Kidney (tissue), 22 donors: ENCODE measurements at places on chromosomes 4 and X. TPM values are rescaled to one million over a fixed set of nuclear protein-coding genes. Genes with fewer than 3 reads are reported as not detected.

PLS3 gene
- total RNA-seq, result 110 TPM

FABP2 gene
- not detected for total RNA-seq

FAM156B gene
- total RNA-seq, result 15.2 TPM

LINC00632 gene
- 45.9 TPM for total RNA-seq

DNA sequence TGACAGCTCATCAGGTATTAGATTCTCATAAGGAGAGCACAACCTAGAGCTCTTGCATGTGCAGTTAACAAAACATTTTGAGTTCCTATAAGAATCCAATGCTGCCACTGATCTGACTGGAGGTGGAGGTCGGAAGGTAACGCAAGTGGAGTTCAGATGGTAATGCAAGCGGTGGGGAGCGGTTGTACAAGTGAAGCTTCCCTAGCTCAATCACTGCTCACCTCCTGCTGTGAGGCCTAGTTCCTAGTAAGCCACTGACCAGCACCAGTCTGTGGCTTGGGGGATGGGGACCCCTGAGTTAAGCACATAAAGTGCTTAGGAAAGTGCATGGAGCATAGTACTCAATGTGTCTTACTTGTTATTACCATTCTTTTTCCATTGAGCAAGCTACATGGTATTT is 983.2 kb upstream of the IGFBP7 start:
- H3K27me3 ChIP-seq, result no peaks in the 10 kb centered on the region
- no peaks in the 10 kb centered on the region for H3K4me1 ChIP-seq
- DNase-seq, result no peak
- no peaks in the 10 kb centered on the region for H3K36me3 ChIP-seq
- H3K27ac ChIP-seq, result no peak overlapping the region

DNA sequence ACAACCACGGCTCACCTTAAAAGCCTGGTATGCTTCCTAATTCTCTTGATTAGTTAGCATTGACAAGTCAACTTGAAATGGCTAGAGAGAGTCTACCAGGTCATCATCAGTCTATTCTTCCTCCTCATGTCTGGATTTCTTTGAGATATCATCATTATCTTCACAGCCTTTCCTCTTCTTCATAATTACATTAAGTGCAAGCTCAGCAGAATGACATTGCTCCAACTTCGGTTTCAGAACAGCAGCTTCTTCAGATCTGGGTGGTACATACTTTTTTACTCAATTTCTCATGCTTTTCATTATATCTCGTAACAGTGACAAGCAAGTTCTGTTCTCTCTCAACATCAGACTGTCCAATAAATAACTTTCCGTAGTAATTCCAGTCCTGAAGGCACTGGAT is 337.5 kb upstream of the TENM3 start:
- H3K4me3 ChIP-seq, result no peak overlapping the region
- no peak overlapping the region for H3K27ac ChIP-seq
- no peaks in the 10 kb centered on the region for H3K4me1 ChIP-seq
- H3K27me3 ChIP-seq, result no peaks in the 10 kb centered on the region
- H3K36me3 ChIP-seq, result no peaks in the 10 kb centered on the region
- DNase-seq, result no peak

- no peaks in the 10 kb centered on the region for H3K27me3 ChIP-seq
- no peak overlapping the region for H3K27ac ChIP-seq
- H3K36me3 ChIP-seq, result peaks cover 1% of the 10 kb centered on the region
- no peak overlapping the region for H3K4me3 ChIP-seq
- no peaks in the 10 kb centered on the region for H3K4me1 ChIP-seq
Measured at GRCh38 chr4:168731706-168732414, 235.0 kb downstream of the PALLD start.

DNA sequence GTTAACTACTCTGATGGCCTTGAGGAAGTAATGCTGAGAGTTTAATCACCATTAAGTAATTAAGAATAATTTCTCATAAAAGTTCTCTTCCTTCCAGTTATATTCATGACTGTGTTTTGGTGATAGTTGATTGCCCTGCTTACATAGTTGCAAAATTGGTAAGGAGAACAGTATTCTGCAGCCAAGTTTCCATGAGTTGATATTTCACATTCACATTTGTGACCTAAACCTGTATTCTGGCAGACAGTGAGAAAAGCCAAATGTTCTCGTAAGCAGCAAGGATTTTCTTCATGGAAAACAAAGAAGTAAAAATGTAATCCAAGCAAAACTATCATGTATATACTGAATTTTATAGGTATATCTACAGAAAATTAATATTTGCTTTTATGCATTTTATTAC is 187.8 kb upstream of the NUDT6 start:
- no peak overlapping the region for H3K4me3 ChIP-seq
- H3K36me3 ChIP-seq, result no peaks in the 10 kb centered on the region
- DNase-seq, result no peak
- no peak overlapping the region for H3K27ac ChIP-seq

DNA sequence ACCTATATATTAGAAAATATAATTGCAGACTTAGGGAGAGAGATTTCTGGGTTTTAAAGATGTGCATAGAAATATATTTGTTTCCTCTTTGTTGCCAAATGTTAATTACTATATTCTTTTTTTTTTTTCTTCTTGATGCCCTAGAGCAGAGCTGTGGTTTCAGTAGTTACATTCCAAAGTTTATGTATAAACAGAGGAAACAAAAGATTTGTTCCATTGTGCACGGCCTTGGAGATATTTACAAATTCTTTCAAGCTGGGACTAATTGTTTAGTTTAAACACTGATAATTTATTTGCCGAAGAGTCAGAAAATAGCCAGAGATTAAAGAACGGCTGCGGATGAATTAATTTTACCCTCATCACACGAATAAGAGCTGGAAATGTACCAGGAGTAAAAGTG is 85.1 kb downstream of the USP46 start:
- no peaks in the 10 kb centered on the region for H3K27me3 ChIP-seq
- H3K36me3 ChIP-seq, result no peaks in the 10 kb centered on the region
- no peak for DNase-seq
- no peaks in the 10 kb centered on the region for H3K4me1 ChIP-seq
- no peak overlapping the region for H3K4me3 ChIP-seq
- H3K27ac ChIP-seq, result no peak overlapping the region

DNA sequence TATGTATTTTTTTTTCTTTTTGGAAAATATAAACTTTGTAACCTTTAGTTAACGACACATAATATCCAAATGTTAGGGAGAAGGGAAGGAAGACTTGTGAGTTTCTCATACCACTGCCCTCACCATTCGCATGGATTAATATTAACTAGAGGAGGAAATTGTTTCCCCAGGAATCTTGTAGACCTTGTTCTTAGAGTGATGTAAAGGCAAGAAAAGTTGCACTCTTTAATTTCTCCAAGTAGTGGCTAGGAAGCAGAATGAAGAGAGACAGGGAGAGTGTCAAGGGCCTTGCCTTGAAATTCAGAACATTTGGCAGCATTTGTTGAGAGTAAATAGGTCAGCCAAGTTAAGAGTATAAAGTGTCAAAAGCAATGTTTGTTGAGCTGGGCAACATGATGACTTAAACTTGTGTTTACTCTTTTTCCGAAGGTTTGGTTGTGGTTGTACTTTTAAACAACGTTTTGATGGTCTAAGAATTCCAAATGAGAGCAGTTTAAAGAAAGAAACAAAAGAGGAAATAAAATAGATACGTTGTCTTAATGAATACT is 105.7 kb downstream of the TENM3 start:
- H3K4me1 ChIP-seq, result no peaks in the 10 kb centered on the region
- H3K4me3 ChIP-seq, result no peak overlapping the region
- H3K36me3 ChIP-seq, result no peaks in the 10 kb centered on the region
- no peaks in the 10 kb centered on the region for H3K27me3 ChIP-seq

DNA sequence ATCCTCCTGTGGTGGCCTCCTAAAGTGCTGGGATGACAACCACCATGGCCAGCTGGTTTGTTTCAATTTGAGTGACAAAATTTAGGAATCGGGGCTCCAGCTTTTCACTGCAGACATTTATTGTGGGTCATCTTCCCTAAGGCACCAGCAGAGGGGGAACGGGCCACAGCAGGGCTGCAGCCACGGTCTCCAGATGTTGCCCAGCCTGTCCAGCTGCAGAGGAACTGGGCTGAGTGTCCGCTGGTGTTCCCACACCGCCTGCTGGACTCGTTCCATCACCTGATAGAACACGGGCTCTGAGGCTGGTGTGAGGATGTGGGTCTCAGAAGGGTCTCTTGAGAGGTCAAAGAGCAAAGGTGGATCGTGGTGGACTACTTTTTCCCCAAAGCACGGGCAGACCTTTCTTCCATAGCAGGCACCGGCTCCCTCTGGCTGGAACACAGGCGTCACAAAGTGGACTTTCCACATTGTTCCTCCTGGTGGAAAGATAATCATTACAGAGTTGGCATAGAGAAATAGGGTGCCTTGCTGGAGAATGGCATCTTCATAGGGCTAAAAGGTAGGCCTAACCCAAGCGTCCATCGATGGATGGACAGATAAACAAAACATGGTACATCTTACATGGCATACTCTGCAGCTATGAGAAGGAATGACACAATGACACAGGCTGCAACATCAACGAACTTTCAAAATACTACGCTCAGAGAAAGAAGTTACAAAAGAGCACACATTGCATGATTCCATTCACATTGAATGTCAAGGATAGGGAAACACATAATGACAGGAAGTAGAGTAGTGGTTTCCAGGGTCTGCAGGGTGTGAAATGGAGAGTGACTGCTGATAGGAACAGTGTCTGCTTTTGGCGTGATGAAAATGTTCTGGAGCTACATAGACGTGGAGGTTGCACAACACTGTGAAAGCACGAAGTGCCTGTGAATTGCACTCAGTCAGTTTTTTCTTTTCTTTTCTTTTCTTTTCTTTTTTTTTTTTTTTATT is 5.9 kb upstream of the ARSD start:
- DNase-seq, result no peak
- H3K36me3 ChIP-seq, result no peaks in the 10 kb centered on the region
- H3K4me1 ChIP-seq, result no peaks in the 10 kb centered on the region
- H3K4me3 ChIP-seq, result no peak overlapping the region
- H3K27me3 ChIP-seq, result no peaks in the 10 kb centered on the region
- H3K27ac ChIP-seq, result no peak overlapping the region

GRCh38 chr4:36835246-36835645 is 409.3 kb upstream of the NWD2 start:
- no peak overlapping the region for H3K4me3 ChIP-seq
- H3K4me1 ChIP-seq, result no peaks in the 10 kb centered on the region
- no peak for DNase-seq
- H3K36me3 ChIP-seq, result no peaks in the 10 kb centered on the region
- H3K27me3 ChIP-seq, result no peaks in the 10 kb centered on the region

DNA sequence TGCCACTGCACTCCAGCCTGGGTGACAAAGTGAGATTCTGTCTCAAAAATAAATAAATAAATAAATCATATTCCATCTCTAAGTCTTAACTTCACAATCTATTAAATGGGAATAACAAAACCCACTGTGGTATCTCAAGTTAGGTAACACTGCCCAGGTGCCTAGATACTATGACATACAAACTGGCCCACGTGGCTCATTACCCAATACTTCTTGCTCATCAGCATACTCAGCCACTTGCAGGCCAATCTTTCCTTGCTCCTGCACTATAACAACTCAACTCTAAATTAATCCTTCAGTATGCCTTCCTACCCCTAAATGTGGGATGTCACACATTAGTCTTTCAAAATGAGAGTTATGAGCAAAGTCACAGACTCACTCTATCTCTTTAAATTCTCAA is 230.1 kb downstream of the OPHN1 start:
- no peak overlapping the region for H3K27ac ChIP-seq
- no peaks in the 10 kb centered on the region for H3K36me3 ChIP-seq
- DNase-seq, result no peak
- no peaks in the 10 kb centered on the region for H3K27me3 ChIP-seq
- no peak overlapping the region for H3K4me3 ChIP-seq

- no peak overlapping the region for H3K4me3 ChIP-seq
- no peak overlapping the region for H3K27ac ChIP-seq
- H3K27me3 ChIP-seq, result no peaks in the 10 kb centered on the region
- no peak for DNase-seq
- no peaks in the 10 kb centered on the region for H3K36me3 ChIP-seq
Measured at GRCh38 chr4:139826426-139826825, 160.8 kb downstream of the MGST2 start.

DNA sequence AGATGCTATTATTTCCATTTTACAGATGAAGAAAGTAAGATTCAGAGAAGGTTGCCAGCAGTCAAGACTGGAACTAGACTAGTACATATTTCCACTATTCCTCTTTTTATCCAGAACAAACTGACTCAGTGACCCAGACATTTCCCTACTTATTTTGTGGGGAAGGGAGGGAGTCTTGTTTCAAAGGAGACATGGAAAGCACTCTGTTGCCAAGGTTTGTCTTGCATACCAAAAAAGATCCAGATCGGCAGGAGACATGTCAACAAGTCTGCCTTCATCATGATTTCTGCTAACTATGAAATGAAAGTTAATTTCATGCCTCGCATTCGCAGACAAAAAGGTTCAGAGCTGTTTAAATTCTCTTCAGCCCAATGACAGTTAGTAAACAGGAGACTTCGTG is 328.3 kb downstream of the DHX15 start:
- H3K4me3 ChIP-seq, result no peak overlapping the region
- no peaks in the 10 kb centered on the region for H3K4me1 ChIP-seq
- no peak for DNase-seq
- no peaks in the 10 kb centered on the region for H3K27me3 ChIP-seq
- H3K36me3 ChIP-seq, result no peaks in the 10 kb centered on the region
- H3K27ac ChIP-seq, result no peak overlapping the region

- no peaks in the 10 kb centered on the region for H3K36me3 ChIP-seq
- H3K4me1 ChIP-seq, result no peaks in the 10 kb centered on the region
- peak; percentile 98 for DNase-seq
- peak overlapping the region; percentile 75 for H3K4me3 ChIP-seq
Measured at GRCh38 chr4:143335979-143336780, 496 bp upstream of the GAB1 start.

DNA sequence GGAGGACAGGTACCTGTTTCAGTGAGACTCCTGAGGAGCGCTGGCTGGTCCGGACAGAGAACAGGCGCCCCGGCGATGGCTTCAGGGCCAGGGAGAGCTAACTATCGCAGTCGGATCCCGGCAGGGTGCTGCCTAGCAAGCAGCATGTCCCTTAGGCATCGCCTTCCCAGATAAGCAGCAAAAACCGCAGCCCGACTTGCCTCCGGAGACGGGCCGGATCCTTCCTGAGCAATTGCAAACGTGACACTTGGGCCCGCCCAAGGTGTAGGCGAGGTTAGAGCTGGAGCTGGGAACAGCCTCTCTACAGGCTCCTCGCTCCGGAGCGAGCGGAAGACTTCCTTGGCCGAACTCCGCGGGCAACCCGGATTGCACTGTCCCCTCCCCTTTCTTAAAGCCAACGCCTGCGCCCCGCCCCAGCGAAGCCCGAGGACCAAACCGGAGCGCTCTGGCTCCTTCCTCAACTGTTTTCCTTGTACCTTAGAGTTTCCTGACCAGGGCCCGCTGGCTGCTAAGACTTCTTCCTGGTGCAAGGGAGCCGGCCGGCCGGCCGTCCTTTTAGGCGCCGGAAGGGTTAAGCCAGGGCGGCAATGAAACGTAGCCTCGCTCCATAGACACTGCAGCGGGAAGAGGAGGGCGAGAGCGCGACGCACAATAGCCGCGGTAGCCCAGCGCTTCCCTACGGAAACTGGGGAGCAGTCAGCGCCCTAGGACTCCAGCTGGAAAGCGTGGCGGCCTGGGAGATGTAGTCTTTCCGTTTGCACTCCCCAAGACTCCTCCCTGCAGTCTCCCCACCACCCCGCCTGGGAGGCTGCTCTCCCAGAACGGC is at the start of gene OPHN1:
Gene OPHN1 (minus strand): TSS at position 341 of the 826 bp plus-strand sequence. CDS start 475 bp downstream, outside the sequence.
- peak within 1 kb of the TSS; percentile 79 for H3K27ac ChIP-seq
- DNase-seq, result peak; percentile 92
- H3K4me1 ChIP-seq, result no peaks in the 10 kb centered on the region
- H3K27me3 ChIP-seq, result no peaks in the 10 kb centered on the region
- no peaks in the 10 kb centered on the region for H3K36me3 ChIP-seq
